Endothelial cell (in vitro differentiated cells): ENCODE measurements at places on chromosomes 1 and 21. TPM values are rescaled to one million over a fixed set of nuclear protein-coding genes. Genes with fewer than 3 reads are reported as not detected.

GRCh38 chr1:229941160-229941559 is 125.9 kb upstream of the GALNT2 start:
- no peak for DNase-seq

The CCDC17 gene
- total RNA-seq = 3.9 TPM

The ADAMTS5 gene
- total RNA-seq = 0.33 TPM

GRCh38 chr1:206556047-206556749 is 48.9 kb downstream of the RASSF5 start:
- no peak for DNase-seq
